ENCODE measurements at places on chromosomes 11 and 22.

GRCh38 chr11:116366980-116367645 lies 405.7 kb downstream of the BUD13 start:
- DNase-seq, result no peak

DNA sequence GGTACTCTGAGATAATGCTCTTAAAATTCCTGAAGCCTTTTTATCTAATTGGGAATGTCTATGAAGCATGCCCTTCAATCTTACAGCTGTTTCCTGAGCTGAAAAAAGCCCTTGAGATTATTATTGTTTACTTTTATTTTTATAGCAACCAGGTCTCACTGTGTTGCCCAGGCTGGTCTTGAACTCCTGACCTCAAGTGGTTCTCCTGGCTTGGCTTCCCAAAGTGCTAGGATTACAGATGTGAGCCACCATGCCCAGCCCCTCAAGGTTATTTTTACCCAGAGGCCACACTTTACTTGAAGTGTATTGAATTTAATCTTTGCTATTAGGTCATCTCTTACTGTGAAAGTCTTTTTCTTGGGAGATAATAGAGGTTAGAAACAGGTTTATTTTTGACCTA lies 7.0 kb upstream of the SWAP70 start:
- no peak for DNase-seq

DNA sequence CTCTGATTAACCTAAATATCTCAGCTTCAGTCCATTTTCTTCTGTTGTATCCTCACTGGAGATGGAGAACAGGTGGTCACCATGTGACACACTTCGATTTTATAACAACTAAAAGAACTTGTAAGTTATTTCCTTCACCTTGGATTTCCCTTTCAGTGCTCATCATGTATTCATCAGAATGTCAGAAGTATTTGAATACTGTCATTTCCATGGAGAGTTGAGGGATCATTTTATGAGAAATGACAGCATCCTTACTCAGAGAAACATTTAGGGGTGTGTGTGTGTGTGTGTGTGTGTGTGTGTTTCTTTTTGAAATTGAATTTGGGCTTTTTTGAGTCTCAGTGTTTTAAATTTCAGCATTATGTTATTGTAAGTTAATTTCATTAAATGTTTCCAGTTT lies 205.8 kb downstream of the ARHGAP42 start:
- DNase-seq, result no peak

GRCh38 chr11:75655605-75656004 lies 13.2 kb downstream of the MAP6 start:
- no peak for DNase-seq

DNA sequence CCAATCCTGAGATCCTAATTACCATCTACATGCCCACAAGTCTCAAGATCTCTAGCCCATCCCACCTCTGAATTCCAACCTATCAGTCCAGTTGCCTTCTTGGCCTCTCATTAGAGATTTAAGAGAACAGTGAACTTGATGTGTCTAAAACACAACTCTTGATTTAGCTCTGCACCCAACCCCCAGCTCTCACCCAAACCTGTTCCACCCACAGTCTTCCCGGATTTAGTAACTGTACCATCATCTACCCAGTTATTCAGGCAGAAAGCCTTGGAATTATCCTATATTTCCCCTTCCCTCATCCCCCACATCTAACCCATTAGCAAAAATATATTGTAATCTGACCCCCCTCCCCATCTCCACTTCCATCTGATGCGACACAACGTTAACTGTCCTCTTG lies 24.0 kb upstream of the YWHAH start:
- no peak for DNase-seq

- DNase-seq, result no peak
Observed at GRCh38 chr11:125236072-125236825, 71.7 kb downstream of the PKNOX2 start.

GRCh38 chr11:120272303-120272702 lies 32.4 kb downstream of the POU2F3 start:
- no peak for DNase-seq

- DNase-seq, result no peak
Observed at GRCh38 chr22:36149441-36149840, 11.1 kb downstream of the APOL3 start.

DNA sequence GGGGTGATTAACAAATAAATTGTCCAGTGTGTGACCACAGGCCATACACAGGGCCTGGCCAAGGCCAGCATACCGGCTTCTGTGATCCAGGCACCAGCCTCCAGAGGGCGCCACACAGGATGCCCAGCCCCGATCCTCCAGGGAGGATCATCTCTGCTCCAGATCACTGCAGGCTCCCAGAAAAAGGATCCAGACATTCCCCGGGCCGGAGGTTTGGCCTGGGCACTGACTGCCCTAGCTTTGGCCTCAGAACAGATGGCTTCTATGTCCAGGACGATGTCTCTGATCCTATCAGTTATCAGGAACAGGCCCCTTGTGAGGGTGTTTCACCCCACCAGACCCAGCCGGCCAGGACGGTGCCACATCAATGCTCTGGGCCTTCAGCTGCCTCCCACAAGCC lies 74.5 kb upstream of the LMO1 start:
- peak; percentile 51 for DNase-seq

DNA sequence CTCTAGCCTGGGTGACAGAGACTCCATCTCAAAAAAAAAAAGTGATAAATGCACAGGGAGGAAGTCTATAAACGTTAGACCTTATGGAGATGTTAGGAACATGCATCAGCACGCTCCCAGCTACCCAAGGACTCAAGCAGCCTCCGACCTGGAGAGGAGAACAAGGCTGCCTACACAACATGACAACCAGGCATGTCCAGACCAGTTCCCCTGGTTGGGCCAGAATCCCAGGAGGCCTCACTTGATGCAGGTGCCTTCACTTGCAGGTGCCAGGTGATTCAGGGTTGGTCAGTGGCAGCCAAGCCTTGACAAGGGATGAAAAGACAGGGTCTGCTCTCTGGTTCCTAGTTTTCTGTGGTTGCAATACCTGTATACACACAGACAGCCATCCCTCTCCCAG lies 5.9 kb downstream of the RANGAP1 start:
- DNase-seq, result no peak

- no peak for DNase-seq
Observed at GRCh38 chr11:46977038-46977813, 40.7 kb downstream of the CSTPP1 start.

DNA sequence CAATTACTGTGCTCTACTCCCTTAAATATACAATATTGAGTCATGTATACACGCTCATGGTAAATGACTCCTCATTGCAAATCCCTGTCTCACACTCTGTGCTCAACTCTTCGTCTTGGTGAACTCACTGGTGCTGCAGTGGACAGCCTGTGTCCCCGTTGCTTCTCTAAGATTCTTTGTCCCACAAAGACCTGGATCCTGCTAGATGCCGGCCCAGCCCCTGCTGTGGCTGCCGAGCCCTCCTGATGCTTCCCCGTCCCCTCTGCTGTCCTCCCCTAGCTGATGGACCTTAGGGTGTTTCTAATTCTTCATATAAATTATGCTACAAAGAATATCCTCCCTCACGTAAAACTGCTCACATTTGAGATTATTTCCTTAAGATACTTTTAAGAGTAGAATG lies 5.5 kb downstream of the APOL2 start:
- no peak for DNase-seq

GRCh38 chr11:63719987-63720386 lies 38.7 kb downstream of the RTN3 start:
- DNase-seq, result no peak

DNA sequence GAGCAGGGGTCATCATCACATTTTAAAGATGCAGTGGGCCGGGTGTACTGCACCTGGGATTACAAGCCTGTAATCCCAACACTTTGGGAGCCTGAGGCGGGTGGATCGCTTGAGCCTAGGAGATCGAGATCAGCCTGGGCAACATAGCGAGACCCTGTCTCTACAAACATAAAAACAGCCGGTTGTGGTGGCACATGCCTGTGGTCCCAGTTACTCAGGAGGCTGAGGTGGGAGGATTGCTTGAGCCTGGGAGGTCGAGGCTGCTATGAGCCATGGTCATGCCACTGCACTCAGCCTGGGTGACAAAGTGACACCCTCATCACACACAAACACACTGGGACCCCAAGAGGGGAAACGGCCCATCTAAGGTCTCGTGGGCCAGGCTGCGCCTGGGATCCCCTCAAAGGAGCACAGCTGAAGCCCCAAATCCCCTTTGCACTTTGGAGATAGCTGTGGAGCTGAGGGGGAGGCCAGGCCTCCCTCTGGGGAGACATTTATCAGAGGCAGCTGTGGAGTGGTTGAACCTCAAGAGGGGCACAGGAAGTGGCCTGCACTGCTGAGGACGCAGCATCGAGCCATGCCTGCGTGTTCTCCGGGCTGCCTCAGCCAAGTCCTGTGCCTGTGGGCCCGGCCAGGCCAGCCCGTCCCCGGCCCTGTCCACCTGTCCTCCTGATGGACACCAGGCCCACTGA lies 27.5 kb downstream of the OSBPL5 start:
- DNase-seq, result no peak

- no peak for DNase-seq
Observed at GRCh38 chr11:59187587-59187986, 15.7 kb downstream of the DTX4 start.

DNA sequence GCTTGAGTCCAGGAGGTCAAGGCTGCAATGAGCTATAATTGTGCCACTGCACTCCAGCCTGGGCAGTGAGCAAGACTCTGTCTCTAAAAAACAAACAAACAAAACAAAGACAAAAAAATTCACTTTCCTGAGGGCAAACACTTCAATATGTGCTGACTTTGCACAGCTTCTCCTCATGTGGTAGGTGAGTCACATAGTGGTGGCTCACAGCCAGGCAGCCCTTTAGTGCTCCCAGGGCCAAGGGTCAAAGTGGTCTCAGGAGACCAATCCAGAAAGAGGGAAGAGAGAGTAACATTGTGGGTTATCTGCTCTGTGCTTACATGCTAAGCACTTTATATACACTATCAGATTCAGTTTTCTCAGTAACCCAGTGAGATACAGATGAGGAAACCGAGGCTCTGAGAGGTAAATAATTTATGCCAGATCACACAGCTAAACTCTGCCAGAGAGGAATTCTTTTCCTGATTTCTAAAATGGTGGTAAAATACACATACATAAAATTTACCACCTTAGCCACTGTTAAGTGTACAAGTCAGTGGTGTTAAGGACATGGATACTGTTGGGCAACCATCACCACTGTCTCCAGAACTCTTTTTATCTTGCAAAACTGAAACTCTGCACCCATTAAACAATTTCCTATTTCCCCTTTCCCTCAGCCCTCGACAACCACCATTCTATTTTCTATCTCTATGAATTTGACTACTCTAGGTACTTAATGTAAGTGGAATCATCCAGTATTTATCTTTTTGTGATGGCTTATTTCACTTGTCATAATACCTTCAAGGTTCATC lies 231.7 kb upstream of the NARS2 start:
- DNase-seq, result no peak

DNA sequence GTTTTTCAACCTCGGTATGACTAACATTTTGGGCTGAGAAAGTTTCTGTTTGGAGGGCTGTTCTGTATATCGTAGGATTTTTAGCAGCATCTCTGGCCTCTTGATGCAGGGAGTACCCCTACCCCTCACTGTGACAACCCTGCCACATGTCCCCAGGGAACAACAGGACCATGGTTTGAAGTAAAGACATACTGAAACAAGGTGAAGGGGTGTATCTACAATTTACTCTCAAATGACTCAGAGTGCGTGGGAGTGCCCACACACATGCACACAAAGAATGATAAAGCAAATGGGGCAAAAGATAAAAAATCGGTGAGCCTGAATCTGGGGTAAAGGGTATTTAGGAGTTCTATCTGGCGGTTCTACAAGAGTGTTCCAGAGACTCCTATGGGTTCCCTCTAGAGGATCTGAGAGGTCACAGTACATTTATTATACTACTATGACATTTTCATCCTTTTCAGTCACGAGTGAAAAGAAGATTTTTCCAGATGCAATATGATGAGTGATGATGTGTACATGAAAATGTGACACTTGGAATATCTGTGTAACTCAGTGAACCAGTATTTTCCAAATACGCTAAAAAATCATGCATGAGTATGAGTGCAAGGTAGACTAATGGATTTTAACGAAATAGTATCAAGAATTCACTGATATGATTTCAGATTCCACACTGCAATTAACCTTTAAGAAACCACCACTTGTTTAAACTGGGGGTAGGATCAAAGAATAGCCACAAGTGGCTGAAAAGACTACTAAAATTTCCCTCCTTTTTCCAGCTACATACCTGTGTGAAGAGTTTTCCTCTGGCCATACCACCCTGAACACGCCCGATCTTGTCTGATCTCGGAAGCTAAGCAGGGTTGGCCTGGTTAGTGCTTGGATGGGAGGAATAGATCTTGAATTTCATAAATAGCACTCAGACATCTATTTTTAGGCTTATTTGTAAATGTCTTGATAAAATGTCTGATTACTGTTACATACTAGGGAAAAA lies 56.3 kb upstream of the YPEL1 start:
- DNase-seq, result peak; percentile 73

DNA sequence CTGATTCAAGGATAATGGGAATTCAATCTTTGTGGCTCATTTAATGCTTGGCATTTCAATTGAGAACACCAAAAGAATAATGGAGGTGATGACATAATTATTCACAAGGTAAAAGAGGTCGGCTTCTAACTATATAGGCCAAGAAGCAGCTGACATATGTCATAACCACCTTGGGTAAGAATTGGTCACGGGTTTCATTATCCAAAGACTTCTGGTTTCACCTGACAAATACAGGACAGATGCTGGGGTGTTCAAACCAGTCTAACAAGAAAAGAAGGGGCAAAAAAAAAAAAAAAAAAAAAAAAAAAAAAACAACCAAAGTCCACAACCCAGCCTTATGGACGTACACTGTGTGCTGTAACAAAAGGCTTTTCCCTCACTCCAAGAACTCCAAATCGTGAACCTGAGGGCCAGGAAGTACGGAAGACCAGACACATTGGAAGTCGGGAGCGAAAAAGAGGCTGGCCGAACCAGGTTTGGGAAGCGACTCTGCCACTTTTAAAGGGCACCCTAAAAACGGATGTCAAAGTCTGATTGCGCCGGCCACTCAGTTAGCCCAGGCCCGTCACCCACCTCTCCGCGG lies 385 bp downstream of the HARBI1 start:
- DNase-seq, result no peak

DNA sequence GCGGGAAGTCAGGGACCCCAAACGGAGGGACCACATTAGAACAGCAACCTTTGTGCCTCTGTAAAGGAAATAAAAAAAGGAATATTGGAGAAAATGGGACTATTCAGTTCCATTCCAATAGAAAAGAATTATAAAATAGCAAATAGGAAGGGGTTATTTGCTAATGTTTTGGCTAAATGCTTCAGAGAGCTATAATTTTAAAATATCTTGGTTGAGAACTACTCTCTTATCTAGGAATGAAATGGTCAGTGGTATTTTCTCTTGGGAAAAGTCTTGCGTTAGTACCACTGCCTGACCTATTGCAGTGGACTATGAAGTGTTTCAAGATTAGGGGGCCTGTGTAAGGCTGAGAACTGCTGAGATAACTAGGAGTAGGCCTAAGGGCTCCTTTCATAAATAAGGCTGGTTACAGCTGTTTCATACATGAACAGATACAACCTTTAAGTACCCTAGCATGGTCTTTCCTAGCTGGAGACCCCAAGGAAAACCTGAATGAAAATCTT lies 6.9 kb upstream of the WEE1 start:
- no peak for DNase-seq

GRCh38 chr22:23070418-23071229 lies at the start of gene GNAZ:
GNAZ (plus strand) TSS chr22:23070519; CDS start chr22:23095696, 25,177 bp downstream.
- DNase-seq, result peak; percentile 52

Data from activated T-cell treated with anti-CD3 and anti-CD28 coated beads, Interleukin-2, amount 50 U/mL, for 48 hours (primary cell).